ENCODE measurements at places on chromosomes 7 and 10. TPM values are rescaled to one million over a fixed set of nuclear protein-coding genes. Genes with fewer than 3 reads are reported as not detected.

DNA sequence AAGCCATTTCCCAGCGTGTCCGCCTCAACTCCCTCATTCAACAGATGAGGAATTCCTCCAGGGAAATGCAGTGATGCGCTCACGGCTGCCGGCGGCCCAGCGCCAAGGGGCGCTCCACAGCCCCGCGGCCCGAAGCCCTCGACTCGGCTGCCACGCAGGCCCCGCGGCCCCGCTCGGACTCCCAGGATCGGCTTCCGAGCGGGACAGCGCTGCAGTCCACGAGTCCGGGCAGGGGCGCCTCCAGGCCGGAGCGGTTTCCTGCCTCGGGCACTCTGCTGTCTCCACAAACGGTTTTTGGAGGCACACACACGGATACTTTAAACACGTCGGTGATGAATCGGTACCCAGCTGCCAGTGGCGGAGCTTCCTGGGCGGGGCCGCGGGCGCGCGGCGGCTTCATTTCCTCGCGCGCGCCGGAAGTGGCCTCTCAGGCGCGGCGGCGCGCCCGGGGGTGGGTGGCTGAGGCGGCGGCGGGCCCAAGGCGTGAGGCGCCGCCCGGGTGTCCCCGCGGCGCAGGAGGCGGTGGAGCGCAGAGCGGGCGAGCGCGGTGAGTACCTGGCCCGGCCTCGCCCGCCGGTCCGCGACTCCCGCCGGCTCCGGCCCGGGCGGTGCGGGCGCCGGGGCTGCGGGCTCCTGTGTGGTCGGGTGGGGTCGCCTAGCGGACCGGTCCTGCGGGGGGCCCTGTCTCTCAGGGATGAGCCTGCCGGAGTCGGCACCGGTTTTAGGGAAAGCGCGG is at the start of gene CSGALNACT2:
CSGALNACT2 (plus strand) TSS at position 425 of the 736 bp plus-strand sequence. CDS start 16,705 bp downstream, outside the sequence.
- peak; percentile 80 for DNase-seq

GRCh38 chr7:44637788-44638594 is 31.6 kb downstream of the OGDH start:
- DNase-seq, result peak; percentile 91

GRCh38 chr7:45103958-45104843 is 7.3 kb downstream of the TBRG4 start:
- no peak for DNase-seq

- DNase-seq, result no peak
Observed at GRCh38 chr10:77485847-77486246, 151.8 kb downstream of the KCNMA1 start.

DNA sequence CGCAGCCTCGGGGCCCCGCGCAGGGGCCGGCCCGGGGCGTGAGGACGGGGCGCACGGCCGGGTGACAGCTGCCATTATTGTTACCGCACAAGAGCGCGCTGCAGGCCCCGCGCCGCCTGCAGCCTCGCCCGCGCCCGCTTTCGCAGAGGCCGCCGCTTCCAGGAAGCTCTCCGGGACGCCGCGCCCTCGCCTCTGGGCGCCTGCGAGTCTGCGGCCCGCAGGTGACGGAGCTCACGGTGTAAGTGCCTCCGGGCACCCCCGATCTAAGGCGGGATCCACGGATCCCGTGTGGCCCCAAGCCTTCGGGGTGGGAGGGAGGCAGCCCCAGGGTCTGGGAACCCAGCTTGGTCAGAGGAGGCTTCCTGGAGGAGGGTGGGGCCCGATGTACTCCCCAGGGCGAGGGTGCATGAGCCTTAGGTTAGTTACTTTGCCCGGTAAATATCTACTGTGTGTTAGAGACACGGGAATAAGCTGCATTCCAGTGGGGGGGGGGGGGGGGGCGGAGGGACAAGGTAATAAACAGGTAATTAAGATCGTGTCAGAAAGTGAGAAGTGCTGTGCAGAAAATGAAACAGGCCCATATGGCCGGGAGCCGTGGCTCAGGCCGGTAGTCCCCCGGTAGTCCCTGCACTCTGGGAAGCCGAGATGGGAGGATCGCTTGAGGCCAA is 638 bp downstream of the IQCE start:
- no peak for DNase-seq

- no peak for DNase-seq
Observed at GRCh38 chr10:61301575-61301974, 151.6 kb downstream of the TMEM26 start.

- DNase-seq, result no peak
Observed at GRCh38 chr7:82384051-82384464, 59.5 kb downstream of the CACNA2D1 start.

DNA sequence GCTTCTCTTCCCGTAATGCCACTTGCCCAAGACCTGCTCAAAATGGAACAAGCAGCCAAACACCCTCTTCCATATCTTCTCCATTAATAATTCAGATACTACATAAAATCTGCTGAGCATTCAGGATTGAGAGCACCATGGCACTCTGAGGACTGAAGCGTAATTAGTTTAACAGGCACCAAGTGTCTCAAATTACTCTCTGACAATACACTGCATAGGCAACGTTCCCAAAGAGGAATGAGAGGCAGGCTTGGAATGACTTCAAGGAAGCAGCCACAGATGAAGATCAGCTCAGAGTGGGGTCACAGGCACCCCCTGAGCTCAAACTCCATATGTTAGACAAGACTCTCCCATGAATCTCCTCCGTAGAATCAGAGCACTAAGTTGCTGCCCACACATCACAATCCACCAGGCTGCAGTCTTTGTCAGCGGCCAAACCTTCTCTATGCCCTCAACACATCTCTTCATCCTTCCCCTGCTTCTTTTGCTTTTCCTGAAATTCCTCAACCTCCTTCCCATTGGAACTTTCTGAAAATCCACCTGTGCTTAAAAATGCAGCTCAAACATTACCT is 4.7 kb upstream of the ABLIM1 start:
- DNase-seq, result no peak

DNA sequence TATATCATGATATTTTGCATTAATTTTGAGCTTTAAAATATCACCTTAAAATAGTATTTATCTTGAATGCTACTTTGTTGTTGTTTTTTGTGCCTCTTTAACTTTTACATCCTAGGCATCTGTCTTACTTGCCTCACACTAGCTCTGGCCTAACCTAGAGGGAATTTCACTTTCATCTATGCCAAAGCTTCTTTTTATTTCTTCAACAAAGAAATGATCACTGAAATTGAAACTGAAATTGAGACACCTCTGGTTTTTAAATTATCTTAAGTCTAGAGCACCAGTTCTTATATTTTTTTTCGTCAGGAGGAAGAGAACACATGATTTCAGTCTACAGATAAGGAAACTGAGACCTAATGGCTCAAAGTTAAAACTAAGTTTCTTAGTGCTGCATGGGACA is 3.5 kb upstream of the SCIN start:
- no peak for DNase-seq

Gene INA
- total RNA-seq, result 0.94 TPM

Gene AGAP9
- 5.1 TPM for total RNA-seq

Gene PLAC9
- not detected for total RNA-seq

Gene FAM149B1
- 13.7 TPM for total RNA-seq

Gene PLAU
- total RNA-seq, result 1.2 TPM

All from CD8-positive, alpha-beta memory T cell (primary cell).